Fibroblast of skin of left quadriceps (primary cell): ENCODE measurements at places on chromosomes 2 and 18.
A peak's percentile ranks its signal among the peaks of the same experiment; 100 is the strongest.

DNA sequence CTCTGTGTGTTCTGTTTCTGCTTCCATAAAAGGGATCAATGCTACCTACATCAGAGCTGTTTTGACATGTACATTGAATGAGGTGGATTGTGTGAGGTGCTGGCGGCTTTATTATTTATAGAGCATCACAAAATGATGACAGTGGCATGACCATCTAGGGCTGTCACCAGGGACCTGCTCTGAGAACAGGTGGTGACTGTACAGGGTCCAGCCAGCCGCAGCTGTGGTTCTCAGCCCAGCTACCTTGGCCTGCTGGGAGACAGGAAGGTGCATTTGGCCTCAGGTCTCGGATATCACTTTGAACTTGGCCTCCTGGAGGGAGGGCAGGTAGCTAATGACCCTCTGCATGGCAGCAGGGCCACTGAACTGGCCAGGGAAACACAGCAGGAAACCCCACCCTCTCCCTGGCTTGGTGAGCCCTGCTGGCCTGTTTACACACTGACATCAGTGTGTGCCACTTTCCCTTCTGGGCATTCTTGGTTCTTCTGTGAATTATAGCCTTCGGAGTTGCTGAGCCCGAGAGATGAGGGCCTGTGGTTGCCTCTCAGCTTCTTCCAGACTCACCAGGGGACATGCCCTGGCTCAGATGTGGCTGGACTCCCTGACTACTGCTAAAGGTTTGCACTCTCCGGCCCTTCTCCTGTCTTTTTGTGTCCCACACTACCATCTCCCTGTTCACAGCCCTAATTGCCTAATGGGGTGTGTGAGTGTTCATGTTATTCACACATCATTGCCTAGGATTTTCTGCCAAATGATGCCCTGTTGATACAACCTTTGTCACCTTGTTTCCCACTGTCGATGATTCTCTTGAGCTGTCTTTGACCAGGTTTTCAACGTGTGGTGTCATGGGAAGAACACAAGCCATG is 109.2 kb upstream of the RAB12 start:
- DNase-seq = no peak

- peak; percentile 51 for DNase-seq
Observed at GRCh38 chr18:63848159-63848558, 39.3 kb upstream of the SERPINB2 start.

DNA sequence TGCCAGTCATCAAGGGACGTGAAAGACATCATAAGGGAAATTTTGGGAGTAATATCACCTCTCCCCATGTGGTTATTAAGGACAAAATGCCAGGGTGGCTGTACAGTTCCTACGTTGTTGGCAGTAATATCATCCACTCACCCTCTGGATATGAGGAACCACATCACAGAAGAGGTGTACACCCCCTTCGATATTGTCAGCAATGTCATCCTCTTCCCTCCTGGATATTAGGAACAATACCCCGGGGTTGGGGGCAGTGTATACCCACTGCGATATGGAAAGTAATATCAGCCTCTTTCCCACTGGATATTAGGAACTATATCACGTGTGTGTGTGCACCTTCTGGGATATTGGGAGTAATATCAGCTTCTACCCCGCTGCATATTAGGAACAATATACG is 1933.3 kb downstream of the SUCLG1 start:
- no peak for DNase-seq

GRCh38 chr2:1625281-1626001 is 118.9 kb downstream of the PXDN start:
- peak; percentile 75 for DNase-seq

GRCh38 chr2:241235859-241236593 is 47.5 kb downstream of the ANO7 start:
- no peak for DNase-seq

- no peak for DNase-seq
Observed at GRCh38 chr18:62678847-62679485, 36.4 kb upstream of the PHLPP1 start.

- no peak for DNase-seq
Observed at GRCh38 chr2:232487385-232488096, at the start of gene ECEL1. Gene ECEL1 (minus strand): TSS chr2:232487834. CDS start chr2:232486653, 1,181 bp downstream.

DNA sequence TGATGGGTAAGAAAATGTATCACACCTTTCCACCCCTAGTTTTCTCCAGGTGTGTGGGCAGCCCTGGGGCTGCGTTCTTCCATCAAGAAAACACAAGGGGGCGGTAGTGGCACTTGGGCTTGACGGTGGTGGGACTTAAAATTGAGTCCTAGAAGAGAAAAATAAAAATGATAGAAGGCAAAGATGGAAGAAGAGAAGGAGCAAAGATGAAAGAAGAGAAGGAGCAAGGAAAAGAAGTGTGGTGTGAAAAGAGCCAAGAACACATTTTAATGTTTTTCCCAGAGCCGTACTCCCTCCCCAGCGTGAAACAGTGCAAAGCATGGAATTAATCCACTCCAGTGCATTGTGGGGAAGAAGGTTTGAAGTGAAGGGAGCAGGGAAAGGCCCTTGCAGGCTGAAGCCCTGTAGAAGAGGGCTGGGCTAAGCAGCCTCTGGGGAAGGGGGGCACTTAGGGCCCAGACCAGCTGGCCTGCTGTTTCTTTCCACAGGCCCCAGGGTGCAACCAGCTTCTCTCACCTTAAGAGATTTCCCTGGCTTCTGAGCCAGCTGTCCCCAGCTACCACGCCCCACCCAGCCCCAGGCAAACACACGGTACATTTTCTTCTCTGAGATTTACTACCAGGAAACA is 256.8 kb downstream of the RNF152 start:
- peak; percentile 20 for DNase-seq
